ENCODE measurements at places on chromosomes 1 and 21.

GRCh38 chr21:31161157-31161556 lies 122.9 kb upstream of the KRTAP19-8 start:
- no peaks in the 10 kb centered on the region for H3K27me3 ChIP-seq
- no peaks in the 10 kb centered on the region for H3K36me3 ChIP-seq
- H3K4me3 ChIP-seq = no peak overlapping the region

DNA sequence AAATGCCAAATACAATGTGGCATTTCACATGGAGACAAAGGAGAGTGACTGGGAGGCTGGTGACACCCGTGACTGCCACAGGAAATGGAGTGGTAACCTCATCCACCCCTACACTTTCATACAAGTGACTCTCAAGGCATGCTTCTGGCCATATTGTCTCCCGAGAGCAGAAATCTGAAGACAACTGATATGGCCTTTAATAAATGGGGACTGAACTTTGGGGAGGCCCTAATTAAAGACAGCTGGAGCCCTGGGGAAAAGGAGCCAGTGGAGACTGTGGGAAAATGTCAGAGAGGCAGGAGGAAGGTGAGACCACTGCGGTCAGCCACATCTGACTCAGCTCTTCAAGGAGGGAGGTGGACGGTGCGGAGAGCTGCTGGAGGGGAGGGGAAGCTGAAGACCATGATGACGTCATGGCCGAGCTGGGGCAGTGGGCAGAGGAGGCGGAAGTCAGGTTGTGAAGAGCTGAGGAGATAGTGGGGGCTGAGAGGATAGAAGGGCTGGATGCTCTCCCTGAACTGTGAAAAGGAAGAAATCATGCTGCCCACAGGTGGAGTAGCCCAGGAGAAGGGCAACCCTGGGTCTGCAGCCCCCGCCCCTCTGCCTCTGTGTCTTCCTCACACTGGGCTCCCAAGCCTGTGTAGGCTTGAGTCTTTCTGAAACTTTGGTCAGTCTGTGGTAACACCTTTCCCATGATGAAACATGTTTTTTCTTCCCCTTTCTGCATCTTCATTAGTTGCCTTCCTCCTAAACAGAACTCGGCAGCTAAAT lies 14.0 kb upstream of the NCF2 start:
- DNase-seq = no peak
- no peak overlapping the region for H3K4me3 ChIP-seq
- H3K27me3 ChIP-seq = no peaks in the 10 kb centered on the region

DNA sequence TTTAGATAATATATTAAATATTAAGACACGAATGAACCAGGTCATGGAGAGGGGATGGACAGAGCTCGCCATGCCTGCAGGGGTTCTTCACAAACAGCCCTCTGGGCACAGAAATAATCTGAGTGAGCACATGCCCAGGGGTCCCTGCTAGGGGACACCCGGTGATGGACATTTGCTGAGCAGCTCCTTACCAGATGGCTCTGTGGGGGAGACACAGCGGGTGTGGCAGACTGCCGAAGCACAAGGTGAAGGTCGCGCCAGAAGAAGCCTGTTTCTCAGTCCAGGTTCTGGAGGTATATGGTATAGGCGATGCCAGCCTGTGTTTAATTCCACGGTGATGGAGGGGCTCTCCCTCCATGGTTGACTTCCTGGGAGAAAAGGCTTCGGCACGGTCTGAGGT lies 9.6 kb downstream of the TRABD2B start:
- H3K4me3 ChIP-seq = no peak overlapping the region
- DNase-seq = no peak
- H3K4me1 ChIP-seq = peaks cover 14% of the 10 kb centered on the region
- no peak overlapping the region for H3K27ac ChIP-seq
- H3K27me3 ChIP-seq = no peaks in the 10 kb centered on the region
- H3K36me3 ChIP-seq = peaks cover 8% of the 10 kb centered on the region

DNA sequence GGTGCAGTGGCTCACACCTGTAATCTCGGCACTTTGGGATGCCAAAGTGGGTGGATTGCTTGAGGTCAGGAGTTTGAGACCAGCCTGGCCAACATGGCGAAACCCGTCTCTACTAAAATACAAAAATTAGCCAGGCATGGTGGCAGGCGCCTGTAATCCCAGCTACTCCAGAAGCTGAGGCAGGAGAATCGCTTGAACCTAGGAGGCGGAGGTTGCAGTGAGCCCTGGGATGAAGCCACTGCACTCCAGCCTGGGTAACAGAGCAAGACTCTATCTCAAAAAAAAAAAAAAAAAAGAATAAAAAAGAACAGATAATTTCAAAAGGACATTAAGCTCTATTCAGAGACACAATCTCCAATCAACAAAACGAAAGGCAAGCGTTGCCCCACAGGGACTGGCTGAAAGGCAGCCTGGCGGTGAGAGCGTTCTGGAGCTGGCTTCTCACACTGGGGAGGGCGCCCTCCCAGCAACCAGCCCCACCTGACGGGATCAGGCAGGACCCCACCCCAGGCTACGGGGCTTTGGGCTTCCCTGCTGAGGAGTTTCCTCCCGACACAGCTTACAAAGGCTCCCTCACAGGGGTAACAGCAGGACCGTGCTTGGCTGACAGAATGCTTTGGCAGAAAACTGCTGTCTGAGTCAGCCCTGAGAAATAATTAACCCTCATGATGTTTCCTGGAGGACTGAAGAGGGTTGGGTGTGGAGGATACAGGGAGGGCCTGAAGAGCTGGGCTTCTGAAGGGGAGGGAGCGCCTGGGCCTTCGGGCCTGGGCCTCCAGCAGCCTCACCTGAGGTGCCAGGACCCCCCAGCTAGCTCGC lies 31.1 kb upstream of the SRP9 start:
- no peak for DNase-seq
- H3K27me3 ChIP-seq = no peaks in the 10 kb centered on the region
- H3K4me1 ChIP-seq = peaks cover 2% of the 10 kb centered on the region
- no peaks in the 10 kb centered on the region for H3K36me3 ChIP-seq
- H3K27ac ChIP-seq = peak overlapping the region; percentile 87
- peak overlapping the region; percentile 72 for H3K4me3 ChIP-seq

DNA sequence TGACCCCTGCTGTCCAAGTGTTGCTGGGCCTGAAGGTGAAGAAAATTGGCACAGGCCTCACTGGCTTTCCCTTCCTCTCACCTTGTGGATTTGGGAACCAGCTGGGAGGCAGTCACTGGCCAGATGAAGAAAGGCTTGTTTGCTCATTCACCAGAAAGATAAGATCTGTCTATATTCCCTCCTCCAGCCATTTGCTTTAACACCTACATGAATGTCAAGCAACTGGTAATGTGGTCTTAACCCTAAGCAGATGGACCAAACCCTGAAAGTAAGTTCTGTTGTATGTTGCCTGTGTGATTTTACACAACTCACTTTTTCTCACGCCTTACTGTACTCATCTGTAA lies 10.3 kb upstream of the SRRM1 start:
- H3K27me3 ChIP-seq = no peaks in the 10 kb centered on the region
- DNase-seq = no peak

DNA sequence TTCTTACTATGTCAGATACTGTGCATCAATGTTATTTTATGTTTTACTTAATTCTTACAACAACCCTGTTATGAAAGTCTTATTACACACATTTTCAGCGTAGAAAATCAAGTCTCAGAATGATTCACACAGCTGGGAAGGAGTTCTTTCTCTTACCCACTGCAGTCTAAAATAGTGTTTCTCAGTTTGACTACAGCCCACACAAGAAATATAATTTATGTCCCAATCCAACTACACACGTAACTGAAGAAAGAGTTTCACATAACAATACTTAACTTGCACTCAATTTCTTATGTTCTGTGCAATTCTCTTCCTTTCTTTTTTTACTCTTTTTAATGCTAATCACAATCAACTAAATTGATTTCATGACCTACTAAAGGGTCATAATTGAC lies 252.8 kb upstream of the ADGRL2 start:
- no peak overlapping the region for H3K27ac ChIP-seq
- no peaks in the 10 kb centered on the region for H3K36me3 ChIP-seq
- DNase-seq = no peak
- no peaks in the 10 kb centered on the region for H3K4me1 ChIP-seq
- no peaks in the 10 kb centered on the region for H3K27me3 ChIP-seq
- H3K4me3 ChIP-seq = no peak overlapping the region

DNA sequence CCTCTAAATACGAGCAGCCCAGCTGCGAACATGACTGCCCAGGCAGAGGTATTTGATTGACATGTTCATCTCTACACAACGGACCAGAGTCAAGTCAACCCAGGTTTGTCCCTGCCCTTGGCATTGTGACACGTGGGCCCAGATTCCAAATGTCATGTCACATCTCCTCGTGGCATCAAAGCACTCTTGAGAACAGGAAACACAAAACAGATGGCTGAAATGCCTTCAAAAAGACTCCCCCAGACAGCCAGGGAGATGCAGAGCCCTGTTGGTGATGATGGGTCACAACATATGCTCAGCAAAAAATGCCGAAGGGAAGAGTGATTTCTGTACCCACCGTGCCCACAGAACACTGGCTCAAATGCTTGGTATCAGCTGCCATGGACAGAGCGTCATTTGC lies 337.8 kb upstream of the DAB1 start:
- H3K36me3 ChIP-seq = no peaks in the 10 kb centered on the region
- H3K27me3 ChIP-seq = no peaks in the 10 kb centered on the region
- H3K4me3 ChIP-seq = no peak overlapping the region
- H3K4me1 ChIP-seq = no peaks in the 10 kb centered on the region
- H3K27ac ChIP-seq = no peak overlapping the region

GRCh38 chr21:20283836-20284235 lies 714.4 kb upstream of the NCAM2 start:
- no peak for DNase-seq
- H3K4me1 ChIP-seq = no peaks in the 10 kb centered on the region
- H3K36me3 ChIP-seq = no peaks in the 10 kb centered on the region
- no peaks in the 10 kb centered on the region for H3K27me3 ChIP-seq
- no peak overlapping the region for H3K27ac ChIP-seq

GRCh38 chr1:39524171-39524570 lies 32.7 kb downstream of the BMP8A start:
- no peaks in the 10 kb centered on the region for H3K4me1 ChIP-seq
- no peak for DNase-seq
- H3K36me3 ChIP-seq = peaks cover 2% of the 10 kb centered on the region
- H3K4me3 ChIP-seq = no peak overlapping the region
- no peak overlapping the region for H3K27ac ChIP-seq

DNA sequence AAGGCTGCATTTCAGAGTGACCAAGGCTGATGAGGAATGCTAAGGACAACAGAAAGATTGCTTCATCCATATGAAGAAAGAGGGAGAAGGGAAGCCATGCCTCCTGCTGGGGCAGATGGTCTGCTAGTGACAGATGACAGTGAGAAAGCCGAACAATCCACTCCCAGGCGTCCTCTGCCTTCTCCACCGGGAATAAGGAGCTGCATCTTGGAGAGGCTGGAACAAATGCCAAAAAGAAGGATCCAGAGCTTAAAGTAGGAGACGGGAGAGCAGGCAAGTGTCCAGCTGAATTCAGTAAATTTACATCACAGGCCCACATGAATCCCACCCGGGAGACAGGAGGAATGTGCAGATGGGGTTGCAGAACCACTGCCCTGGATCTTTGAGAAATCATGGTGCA lies 33.4 kb downstream of the DDX20 start:
- DNase-seq = no peak
- no peak overlapping the region for H3K27ac ChIP-seq
- no peaks in the 10 kb centered on the region for H3K36me3 ChIP-seq
- no peaks in the 10 kb centered on the region for H3K27me3 ChIP-seq
- H3K4me1 ChIP-seq = no peaks in the 10 kb centered on the region
- H3K4me3 ChIP-seq = no peak overlapping the region

DNA sequence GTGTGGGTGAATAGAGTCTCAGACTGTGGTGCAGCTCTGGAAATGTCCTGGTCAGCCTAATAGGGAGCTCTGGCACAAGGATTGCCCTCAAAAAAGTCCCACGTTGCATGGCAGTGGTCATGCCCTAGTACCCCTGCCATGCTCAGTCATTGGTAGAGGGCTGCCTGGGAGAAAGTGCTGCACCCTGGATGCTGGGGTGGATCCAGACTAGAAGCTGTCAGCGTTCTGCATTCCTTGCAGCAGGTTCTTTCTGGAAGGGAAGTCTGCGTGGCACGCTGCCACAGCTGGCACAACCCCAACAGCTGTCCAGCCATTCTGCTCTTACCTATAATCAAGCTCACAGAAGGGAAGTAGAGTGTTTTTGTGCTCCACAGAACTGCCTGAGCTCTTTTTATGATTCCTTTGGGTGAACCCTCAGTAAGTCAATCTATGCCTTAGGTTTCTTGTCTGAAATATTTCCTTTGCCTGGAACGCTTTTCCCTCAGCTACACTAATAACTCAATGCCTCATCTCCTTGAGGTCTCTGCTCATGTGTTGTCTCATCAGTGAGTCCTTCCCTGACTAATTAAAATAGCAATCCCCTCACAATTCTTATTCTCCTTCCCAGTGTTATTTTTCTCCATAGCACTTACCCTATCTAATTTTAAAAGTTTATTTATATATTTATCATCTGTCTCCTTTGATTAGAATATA lies 61.5 kb upstream of the JAK1 start:
- peaks cover 3% of the 10 kb centered on the region for H3K4me1 ChIP-seq
- H3K4me3 ChIP-seq = no peak overlapping the region
- no peak overlapping the region for H3K27ac ChIP-seq
- DNase-seq = no peak
- no peaks in the 10 kb centered on the region for H3K27me3 ChIP-seq

DNA sequence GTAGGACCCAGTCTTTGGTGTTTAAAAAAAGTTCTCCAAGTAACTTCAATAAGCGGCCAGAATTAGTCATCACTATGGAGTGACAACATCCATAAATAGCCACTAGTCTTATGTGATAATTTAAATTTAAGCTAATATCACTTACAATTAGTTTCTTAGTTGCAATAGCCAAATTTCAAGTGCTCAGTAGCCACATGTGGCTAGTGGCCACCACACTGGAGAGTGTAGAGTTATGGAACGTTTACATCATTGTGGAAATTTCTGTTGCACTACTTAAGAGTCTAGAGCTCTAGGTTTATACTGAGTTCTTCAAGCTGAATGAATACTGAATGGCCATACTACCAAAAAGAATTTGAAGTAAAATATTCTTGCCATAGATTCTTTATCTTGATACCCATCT lies 121.1 kb downstream of the RUNX1 start:
- H3K36me3 ChIP-seq = no peaks in the 10 kb centered on the region
- H3K4me3 ChIP-seq = no peak overlapping the region
- H3K27ac ChIP-seq = no peak overlapping the region
- H3K27me3 ChIP-seq = peaks cover 4% of the 10 kb centered on the region
- no peak for DNase-seq
- H3K4me1 ChIP-seq = no peaks in the 10 kb centered on the region

- no peaks in the 10 kb centered on the region for H3K36me3 ChIP-seq
- H3K27ac ChIP-seq = no peak overlapping the region
- H3K27me3 ChIP-seq = no peaks in the 10 kb centered on the region
- no peak overlapping the region for H3K4me3 ChIP-seq
Observed at GRCh38 chr1:218349348-218350034, 4.4 kb downstream of the TGFB2 start.

DNA sequence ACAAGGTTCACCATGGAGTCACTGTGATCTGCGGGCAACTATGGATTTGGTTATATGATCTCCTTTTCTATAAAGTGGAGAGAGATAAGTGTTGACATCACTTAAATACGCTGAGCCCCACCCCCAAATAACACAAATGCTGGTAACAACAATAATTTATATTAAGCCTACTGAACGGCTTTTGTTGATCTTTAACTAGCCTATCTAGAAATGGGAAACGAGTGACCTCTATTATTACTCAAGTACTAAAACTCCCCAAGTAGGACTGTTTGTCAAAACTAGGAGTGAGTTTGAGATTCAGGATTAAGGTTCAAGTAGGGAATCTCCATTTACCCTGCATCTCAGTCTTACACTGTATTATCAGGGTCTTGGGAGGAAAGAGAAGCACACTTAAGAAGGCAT lies 52.2 kb downstream of the MAP3K7CL start:
- H3K36me3 ChIP-seq = no peaks in the 10 kb centered on the region
- H3K27me3 ChIP-seq = no peaks in the 10 kb centered on the region
- H3K27ac ChIP-seq = peak overlapping the region; percentile 98
- DNase-seq = no peak
- peak overlapping the region; percentile 37 for H3K4me3 ChIP-seq

All from liver (tissue), 10 donors.